ENCODE measurements at places on chromosomes 7 and 10. TPM values are rescaled to one million over a fixed set of nuclear protein-coding genes. Genes with fewer than 3 reads are reported as not detected.

GRCh38 chr7:5064391-5065106, 18.9 kb downstream of the RBAK start:
- no peak for DNase-seq

- DNase-seq, result no peak
Measured at GRCh38 chr7:38524786-38525185, 106.4 kb downstream of the AMPH start.

DNA sequence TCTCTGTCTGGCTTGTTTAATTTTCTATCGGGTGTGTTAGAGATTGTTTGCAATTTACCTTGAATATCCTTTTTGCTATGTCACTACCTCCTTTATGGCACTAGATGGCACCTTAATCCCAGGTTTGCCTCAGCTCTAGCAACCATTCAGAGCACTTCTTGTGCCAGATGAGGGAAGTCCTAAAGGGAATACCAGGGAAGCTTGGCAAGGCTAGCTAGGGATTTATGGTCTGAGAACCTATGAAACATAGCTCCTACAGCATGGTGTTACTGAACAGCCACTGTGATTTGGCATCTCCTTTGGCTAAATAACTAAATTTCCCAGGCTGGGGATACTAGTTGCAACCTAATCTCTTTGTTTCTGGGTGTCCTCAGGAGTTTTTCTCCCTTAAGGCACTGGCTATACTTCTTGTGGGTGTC, 69.0 kb upstream of the VOPP1 start:
- DNase-seq, result peak; percentile 93

DNA sequence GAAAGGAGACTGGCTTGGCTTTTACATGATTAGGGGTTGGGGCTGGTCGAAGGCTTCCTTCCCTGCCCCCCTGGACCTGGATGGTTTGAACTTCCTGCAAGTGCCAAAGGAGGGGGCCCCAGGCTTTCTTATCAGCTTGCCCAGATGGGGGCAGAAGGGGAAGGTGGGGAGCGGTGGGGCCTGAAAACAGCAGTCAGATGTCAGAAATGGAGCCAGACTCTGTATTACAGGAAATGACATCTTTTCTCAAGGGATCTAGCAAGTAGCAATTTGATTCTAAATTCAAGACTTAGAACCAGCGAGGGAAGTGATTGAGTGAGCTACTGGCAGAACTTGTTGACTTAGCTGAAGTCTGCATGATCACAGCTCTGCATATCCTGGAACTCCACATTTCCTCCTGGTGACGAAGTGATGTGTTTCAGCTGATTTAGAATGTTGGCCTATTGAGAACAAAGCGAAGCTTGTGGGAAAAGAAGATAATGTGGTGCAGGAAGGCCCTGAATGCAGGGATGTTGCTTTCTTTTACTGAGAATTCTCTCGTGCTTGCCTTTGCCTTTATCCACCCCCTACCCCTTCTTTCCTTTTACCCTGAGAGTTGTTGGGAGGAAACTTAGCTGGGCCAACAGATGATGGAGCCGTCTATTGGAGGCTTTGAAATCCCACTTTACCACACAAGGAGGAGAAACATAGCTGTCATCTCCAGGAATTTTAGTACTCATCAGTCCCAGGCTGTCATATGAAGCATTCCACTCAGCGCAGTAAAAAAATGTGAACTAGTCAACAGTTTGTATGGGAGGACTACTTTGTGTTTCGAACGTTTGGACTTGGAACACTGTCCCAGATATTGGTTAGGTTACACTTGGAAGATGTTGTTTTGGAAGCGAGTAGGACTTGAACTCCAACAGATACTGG, 43.2 kb downstream of the CCNY start:
- DNase-seq, result no peak

- no peak for DNase-seq
Measured at GRCh38 chr7:117892821-117893220, 19.6 kb upstream of the CTTNBP2 start.

GRCh38 chr7:15692501-15693020, 6.1 kb upstream of the MEOX2 start:
- no peak for DNase-seq

DNA sequence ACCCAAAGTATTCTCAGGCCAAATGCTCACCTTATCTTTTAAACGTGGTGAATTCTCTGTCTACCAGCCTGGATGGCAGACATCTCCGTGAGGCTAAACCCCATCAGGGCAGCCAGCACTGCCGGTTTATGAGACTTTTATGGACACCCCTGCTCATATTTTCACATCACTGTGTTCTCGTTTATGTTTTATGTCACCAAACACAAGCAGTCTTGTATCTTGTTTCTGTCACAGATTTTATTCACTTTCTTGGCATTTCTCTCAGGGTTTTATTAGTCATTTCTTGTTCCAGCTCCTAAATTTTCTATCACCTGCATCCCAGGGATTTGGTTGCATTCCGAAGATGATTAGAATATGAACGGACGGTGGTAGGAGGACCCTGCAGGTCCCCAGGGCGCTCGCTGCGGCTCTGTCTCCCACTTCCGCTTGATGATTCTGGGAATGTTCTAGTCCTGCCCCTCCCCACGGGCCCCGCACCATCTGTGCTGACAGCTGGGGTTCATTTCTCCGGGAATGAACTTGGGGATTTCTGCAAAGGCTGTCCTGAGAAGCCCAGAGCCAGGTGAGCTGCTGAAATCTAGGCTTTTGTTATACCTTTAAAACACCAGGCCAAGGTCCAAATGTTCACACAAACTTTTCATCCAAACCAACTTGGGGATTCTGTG, 217.6 kb downstream of the GFRA1 start:
- DNase-seq, result no peak

- DNase-seq, result no peak
Measured at GRCh38 chr10:93006435-93007039, 54.1 kb upstream of the CYP26C1 start.

DNA sequence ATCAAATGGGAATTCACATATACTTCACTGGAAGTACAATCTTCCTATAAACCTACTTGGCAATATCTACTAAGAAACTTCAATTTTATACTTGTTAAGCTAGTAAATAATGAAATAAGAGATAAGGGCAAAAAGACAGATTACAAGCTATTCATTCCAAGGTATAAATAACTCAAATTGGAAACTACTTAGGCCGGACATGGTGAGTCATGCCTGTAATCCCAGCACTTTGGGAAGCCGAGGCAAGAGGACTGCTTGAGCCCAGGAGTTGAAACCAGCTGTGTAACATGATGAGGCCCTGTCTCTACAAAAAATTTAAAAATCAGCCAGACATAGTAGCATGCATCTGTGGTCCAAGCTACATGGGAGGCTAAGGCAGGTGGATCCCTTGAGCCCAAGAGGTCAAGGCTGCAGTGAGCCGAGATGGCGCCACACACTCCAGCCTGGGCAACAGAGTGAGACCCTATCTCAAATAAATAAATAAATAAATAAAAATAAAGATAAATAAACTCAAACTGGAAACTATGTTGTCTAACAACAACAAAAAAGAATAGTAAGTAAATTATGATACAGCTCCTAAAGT, 37.6 kb downstream of the ARHGAP21 start:
- no peak for DNase-seq

DNA sequence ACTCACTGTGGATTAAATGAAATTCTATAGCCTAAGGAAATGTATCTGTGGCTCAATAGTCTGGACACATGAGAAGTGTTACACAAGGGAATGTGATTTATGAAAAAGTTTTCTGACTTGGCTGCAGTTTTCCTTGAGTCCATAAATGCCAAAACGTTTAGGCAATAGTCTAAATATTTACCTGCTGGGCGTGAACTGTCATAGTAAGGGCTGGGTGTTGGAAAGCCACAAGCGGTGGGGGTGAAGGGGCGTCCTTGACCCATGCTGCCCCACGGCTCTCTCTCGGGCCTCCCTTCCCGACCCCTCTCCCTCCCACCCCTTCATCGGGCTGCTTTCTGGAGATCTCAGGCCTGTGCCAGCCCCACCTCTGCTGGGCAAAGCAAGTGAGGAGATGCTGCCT, 223.7 kb downstream of the BUB3 start:
- no peak for DNase-seq

DNA sequence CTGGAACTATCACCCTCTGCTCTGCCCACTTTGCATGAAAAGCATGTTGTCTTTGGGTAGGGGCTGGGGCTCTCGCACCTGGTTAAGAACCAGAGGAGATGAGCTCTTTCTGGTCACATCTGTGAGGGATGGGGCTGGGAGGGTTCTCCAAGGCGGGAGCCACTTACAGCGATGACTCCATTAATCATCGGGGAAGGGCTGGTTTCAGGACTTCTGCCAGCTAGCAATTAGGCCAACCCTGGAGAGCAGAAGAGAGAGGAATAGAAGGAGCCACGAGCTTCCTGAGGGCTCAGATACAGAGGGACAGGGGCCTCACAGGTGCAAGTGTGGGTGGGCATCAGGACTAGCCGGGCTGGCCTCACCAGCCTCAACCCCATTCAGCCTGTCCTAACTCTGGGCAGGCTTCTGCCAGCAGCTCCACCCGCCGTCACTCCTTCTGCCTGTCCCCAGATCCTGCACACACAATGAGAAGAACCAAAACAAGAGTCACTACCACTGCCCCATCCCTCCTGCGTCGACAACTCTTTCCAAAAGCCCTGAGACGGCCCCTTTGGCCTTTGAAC, 8.4 kb downstream of the AQP1 start:
- peak; percentile 28 for DNase-seq

DNA sequence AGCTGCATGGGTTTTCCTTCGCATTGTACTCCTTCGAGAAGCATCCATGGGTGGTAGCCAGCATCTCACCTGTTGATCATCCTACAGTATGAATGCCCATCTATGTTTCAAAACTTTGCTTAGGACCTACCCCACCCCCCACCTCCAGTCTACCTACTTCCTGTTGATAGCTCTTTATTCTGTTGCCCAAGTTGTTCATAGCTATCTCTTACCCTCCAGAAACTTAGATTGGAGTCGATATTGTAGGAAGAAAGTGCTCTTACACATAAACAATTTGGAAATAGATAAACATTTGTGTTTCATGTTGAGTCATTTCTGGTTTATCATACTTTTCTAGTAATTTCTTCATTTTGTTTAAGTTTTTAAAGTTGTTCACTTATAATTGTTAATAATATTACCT, 90.1 kb downstream of the FAS start:
- no peak for DNase-seq

GRCh38 chr10:21399392-21400035, 126.0 kb downstream of the SKIDA1 start:
- peak; percentile 62 for DNase-seq

- no peak for DNase-seq
Measured at GRCh38 chr7:49791088-49791741, 17.8 kb downstream of the VWC2 start.

GRCh38 chr10:64038107-64038506, 516.9 kb downstream of the REEP3 start:
- no peak for DNase-seq

- no peak for DNase-seq
Measured at GRCh38 chr10:61825001-61825400, 76.5 kb upstream of the ARID5B start.

DNA sequence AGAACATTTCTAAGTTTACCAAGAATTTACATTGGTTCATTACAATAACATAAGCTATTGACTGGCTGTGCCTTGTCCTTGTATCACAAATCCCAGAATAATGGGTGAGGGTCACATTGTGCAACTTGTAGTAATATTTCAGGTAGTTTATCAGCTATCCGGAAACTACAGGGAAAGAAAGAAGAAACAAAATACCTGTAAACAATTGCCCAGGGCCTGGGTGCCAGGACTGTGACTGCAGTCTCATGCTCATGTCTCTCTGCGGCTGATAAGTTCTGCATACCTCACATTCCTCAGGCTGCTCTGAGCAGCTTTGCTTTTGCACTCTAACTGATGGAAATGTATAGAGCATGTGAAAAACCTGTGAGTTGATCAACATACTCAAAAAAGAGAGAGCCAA, 131.8 kb upstream of the TRIM24 start:
- no peak for DNase-seq

DNA sequence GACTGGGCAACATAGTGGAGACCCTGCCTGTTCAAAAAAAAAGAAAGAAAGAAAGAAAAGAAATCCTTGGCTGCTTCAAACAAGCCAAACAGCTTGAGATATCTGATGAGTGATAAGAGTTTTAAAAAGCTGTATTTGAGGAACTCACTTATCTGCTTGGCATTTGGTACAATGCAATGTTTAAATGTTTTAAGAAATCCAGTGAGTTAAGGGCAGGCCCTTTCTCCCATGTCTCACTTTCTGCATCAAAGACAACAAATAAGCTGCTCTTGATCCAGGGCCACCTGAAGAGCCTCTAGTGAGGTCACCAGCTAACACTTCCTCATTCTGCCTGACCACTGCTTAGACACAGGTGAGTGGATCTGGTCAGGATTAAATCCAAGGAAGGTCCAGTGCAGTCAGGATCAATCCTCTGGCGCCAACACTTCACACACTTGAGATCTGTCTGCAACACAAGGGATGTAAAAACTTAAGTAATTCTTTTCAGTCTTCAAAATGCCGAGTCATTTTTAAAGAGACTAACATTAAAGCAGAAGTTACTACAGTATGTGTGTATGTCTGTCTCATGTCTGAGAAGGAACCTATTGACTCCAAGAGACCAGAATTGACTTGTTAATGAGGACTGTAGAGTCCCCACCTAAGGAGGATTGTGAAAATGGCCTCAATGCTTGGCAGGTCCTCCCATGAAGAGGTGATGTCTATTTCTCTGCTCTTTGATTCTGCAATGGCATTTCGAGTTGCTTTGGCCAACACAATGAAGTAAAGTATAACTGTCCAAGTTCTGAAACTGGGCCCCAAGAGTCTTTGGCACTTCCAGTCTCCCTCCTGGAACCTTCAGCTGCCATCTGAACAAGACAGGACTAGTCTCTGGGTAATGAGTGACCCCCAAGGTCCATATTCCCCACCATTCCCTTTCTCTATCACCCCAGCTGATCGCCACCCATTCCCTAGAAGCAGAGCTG, 43.1 kb downstream of the CREB3L2 start:
- no peak for DNase-seq

The GPRIN2 gene
- total RNA-seq, result 12.6 TPM

The EN2 gene
- total RNA-seq, result 0.13 TPM

The CFAP46 gene
- total RNA-seq, result 8.3 TPM

The PLXDC2 gene
- total RNA-seq, result 42.1 TPM

The CYCS gene
- total RNA-seq, result 94.3 TPM

The GLRX3 gene
- total RNA-seq, result 52.5 TPM

The ASZ1 gene
- total RNA-seq, result not detected

The LIPN gene
- total RNA-seq, result 0.41 TPM

Measured in kidney (tissue), 22 donors.